ENCODE measurements at places on chromosomes 12 and 14.

GRCh38 chr12:54358945-54359761, 5.1 kb downstream of the GPR84 start:
- DNase-seq: peak; percentile 83

- peak; percentile 78 for DNase-seq
Observed at GRCh38 chr14:95483309-95484165, 32.9 kb downstream of the SYNE3 start.

DNA sequence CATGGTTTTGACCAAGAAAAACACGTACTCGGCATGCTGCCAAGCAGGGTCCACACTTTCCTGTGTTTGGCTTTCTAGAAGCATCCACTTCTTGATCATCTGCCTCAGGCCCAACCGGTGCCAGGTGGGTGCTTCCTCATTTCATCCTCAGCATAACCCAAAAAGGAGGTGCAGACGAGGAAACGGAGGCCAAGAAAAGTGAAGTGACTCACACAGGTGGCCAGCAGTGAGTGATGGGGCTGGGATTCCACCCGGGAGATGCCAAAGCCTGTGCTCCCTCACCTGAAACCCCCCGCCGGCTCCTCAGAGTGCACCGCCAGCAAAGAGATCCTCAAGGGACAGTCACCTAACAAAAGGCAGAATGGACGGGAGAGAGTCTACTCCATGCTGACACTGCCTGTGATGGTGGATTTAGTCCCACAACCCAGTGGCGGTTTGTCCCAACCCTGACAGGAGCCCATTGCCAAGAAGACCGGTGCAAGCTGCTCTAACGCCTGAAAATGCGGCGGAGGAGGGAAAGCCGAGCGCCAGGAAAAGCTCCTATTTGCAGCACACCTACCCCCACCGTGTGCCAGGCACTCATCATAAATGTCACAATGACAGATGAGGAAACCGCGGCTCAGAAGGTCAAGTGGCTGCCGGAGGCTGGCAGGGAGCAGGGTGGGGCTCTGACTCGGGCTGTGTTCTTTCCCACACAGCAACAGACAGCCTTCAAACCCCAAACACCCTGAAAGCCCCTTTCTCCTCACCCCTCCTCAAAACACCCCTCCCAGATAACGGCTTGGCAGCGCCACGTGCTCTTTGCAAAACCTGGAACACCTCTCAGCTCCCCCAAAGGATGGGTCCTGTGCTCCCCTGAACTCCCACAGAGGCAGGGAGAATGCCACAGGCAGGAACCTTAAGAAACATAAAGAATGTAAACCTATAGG, 18.8 kb downstream of the BCL11B start:
- DNase-seq: no peak

GRCh38 chr14:63286071-63286470, 32.7 kb downstream of the GPHB5 start:
- DNase-seq: no peak

GRCh38 chr14:101598571-101599233, 37.4 kb downstream of the DIO3 start:
- no peak for DNase-seq

GRCh38 chr14:99693918-99694317, 9.8 kb downstream of the CYP46A1 start:
- no peak for DNase-seq

GRCh38 chr12:92146497-92147224, 1.0 kb upstream of the BTG1 start:
- DNase-seq: no peak

- DNase-seq: no peak
Observed at GRCh38 chr12:112598626-112599025, 179.9 kb downstream of the PTPN11 start.

DNA sequence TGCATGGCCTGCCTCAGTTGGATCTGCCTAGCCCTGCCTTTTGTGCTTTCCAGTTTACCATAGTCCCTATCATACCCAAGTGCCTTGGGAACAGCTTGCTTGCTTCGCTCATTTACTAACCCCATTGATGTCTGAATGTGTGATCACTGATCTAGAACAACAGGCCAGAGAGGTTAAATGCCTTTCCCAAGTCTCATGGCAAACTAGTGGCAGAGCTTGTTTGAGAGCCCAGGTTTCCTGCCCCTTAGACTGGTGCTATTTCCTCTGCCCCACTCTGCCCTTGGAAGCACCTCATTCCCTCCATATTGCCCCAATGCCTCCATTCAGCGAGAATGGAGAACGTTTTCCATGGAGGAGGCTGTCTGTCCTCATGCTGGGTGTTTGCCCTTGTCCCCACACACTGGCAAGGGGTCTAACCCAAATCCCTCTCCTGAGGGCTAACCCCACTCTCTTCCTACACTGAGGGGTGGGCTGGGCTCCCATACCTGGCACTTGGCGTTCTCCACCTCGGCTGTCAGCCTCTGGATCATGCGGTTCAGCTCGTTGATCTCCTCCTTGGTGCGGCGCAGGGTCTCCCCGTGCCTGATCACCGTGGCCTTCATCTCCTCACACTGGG, 19.8 kb downstream of the KRT7 start:
- DNase-seq: no peak
